Stimulated activated CD4-positive, alpha-beta T cell treated with anti-CD3 and anti-CD28 coated beads, Interleukin-4, amount 100 ng/mL, for 48 hours (primary cell): ENCODE measurements at places on chromosomes 11 and 22.

GRCh38 chr11:111785886-111786412, 19.8 kb upstream of the PPP2R1B start:
- DNase-seq, result no peak

DNA sequence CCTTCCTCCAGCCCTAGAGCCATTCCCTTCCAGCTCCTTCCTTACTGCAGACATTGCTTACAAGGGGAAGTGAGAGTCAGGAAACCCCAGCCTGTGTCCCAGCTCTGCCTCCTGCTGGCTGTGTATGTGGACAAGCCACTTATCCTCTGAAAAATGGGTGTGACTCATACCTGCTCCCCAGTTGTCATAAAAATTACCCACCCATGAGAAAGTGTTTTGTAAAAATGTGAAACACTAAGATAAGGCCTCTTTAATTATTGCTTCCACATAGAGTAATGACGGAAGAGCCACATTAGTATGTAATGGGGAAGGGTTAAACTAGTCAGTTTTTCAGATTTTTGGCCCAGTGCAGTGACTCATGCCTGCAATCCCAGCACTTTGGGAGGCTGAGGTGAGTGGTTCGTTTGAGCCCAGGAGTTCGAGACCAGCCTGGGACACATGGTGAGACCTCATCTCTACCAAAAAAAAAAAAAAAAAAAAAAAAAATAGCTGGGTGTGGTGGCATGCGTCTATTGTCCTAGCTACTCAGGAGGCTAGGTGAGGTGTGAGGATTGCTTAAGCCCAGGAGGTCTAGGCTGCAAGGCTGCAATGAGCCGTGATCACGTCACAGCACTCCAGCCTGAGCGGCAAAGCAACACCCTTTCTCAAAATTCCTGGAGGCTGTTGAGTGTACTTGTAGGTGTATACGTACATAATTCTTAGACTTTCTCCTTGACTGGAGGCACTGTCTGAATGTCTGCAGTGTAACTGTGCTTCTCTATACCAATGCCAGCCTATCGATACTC, 84.9 kb downstream of the CTTN start:
- no peak for DNase-seq

DNA sequence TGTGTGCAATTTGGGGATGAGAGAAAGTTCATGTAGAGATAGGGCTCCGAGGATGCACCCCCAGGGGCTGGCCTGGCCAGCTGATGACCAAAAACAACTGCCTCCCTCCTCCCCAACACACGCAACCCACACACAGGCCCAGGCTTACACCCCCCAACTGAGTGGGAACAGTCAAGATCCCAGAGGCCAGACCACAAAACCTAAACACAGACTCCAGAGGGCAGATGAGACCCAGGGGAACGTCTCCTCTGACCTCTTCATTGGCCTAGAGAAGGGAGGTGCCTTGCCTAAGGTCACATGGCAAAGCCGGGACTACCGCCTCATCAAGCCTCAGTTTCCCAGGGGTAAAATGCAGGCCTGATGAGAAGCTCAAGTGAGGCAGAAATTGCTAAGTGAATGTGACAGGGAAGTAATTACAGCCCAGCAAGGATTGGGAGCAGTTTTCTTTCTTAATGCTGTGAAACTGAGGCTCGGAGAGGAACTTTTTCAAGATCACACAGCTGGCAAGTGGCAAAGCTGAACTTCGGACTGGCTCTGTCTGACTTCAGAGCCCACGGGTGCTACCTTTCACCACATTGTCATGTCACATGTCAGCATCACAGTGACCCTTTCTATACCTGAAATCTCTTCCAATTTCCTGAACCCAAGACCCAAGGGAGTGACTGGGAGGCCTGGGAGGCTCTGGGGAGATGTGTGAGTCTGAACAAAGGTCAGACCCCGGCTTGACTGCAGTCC, 69.9 kb upstream of the WNT11 start:
- DNase-seq, result no peak

GRCh38 chr11:133271206-133271605, 261.1 kb downstream of the OPCML start:
- no peak for DNase-seq

GRCh38 chr11:100105982-100106358, 581.1 kb upstream of the ARHGAP42 start:
- DNase-seq, result no peak

GRCh38 chr11:68710409-68710808, 26.1 kb downstream of the GAL start:
- no peak for DNase-seq

- no peak for DNase-seq
These were observed 28.4 kb upstream of the RAPSN start for GRCh38 chr11:47477323-47477722.

GRCh38 chr22:48837341-48837935, 990.2 kb downstream of the BRD1 start:
- no peak for DNase-seq

DNA sequence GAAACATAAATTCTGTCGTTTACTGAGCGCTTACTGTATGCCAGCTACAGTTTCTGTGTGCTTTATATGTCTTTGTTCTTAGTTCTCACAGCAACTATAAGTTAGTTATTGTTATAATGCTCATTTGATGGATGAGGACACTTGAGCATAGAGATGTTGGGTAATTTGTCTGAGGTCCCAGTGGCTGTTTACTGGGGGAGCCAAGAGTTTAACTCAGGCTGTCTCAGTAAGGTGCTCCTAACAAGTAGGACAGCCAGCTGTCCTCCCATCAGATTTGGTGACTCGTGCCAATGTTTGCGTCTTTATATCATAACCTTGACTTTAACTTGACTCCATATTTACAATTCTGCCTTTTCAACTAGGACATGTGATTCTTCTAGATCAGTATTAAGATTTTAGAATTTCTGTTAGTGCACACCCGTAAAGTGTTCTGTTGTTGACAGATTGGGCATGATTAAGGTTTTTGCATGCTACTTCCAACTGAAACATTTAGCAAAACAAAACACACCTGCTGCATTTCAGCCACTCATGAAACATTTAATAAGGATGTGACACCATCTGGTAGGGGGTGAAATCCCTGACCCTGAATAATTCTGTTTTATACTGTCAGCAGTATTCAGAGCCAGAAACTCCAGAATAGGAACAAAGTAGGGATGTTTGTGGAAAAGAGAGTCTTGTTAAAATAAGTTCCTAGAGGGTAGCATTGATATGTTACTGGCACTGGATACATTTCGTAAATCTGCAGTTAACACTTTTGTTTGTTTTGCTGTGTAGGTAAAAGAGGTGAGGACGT, 1.9 kb downstream of the REXO2 start:
- DNase-seq, result no peak

- DNase-seq, result no peak
These were observed 91.0 kb upstream of the SHISAL1 start for GRCh38 chr22:44403602-44404329.

DNA sequence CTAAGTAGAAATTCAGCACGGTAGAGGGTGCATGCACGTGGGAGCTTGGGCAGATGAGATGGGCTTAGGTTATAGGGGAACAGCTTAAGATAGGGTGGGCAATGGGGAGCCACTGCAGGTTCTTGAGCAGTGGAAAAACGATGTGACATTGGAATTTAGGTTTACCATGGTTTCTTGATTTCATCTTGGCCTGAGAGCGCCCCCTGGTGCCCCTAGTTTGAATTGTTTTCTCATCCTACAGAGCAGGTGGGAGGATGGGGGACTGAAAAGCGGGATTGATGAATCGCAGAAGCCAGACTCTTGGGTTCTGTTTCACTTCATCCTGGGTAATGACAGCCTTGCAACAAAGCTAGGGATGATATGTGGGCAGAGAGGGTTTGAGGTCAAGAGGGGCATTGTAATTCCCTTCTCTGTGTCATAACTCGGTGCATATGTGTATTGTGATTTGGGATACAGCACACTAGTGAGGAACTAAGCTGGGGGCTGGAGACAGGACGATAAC, 6.7 kb upstream of the MCAM start:
- DNase-seq, result peak; percentile 78
